A549 treated with CORT108297 at 1 μM for 4 hours (cell line): ENCODE measurements at places on chromosomes 5 and 9. TPM values are rescaled to one million over a fixed set of nuclear protein-coding genes. Genes with fewer than 3 reads are reported as not detected.

TAF11L5 gene
- total RNA-seq = not detected in 5 replicates

MARCOL gene
- total RNA-seq = not detected in 5 replicates

ADAMTSL2 gene
- not detected in 5 replicates for total RNA-seq

ITK gene
- total RNA-seq = 0.02 to 0.13 TPM (median 0.09 TPM) in 3 of 5 replicates, not detected in the others

PROB1 gene
- 0.17 to 0.38 TPM (median 0.28 TPM) in 5 replicates for total RNA-seq

LYRM7 gene
- total RNA-seq = 3.1 to 4.3 TPM (median 3.4 TPM) in 5 replicates

PRUNE2 gene
- total RNA-seq = 0.02 to 0.03 TPM in 2 of 5 replicates, not detected in the others

SPATA31E1 gene
- 0.03 TPM in 1 of 5 replicates, not detected in the others for total RNA-seq

NR2F1-AS1 gene
- 3.8 to 4.6 TPM (median 4.0 TPM) in 5 replicates for total RNA-seq

TRPM3 gene
- total RNA-seq = not detected in 5 replicates

CDH10 gene
- total RNA-seq = 0.12 to 0.20 TPM (median 0.18 TPM) in 5 replicates

SPINK13 gene
- total RNA-seq = 0.10 TPM in 1 of 5 replicates, not detected in the others

OTP gene
- 0.03 to 0.09 TPM (median 0.06 TPM) in 5 replicates for total RNA-seq

PCDHB10 gene
- 0.02 to 0.03 TPM in 2 of 5 replicates, not detected in the others for total RNA-seq

TUSC1 gene
- total RNA-seq = 4.3 to 8.3 TPM (median 7.7 TPM) in 5 replicates

CARD9 gene
- 0.53 to 2.8 TPM (median 1.3 TPM) in 5 replicates for total RNA-seq

PRLR gene
- total RNA-seq = 0.08 to 0.20 TPM (median 0.13 TPM) in 4 of 5 replicates, not detected in the other

SLC34A3 gene
- total RNA-seq = 0.07 to 0.14 TPM (median 0.10 TPM) in 4 of 5 replicates, not detected in the other

CCDC187 gene
- total RNA-seq = 0.01 to 0.02 TPM (median 0.02 TPM) in 3 of 5 replicates, not detected in the others

ENHO gene
- total RNA-seq = 0.82 to 2.8 TPM (median 2.4 TPM) in 5 replicates

LRRC26 gene
- 0.61 to 2.2 TPM (median 1.4 TPM) in 5 replicates for total RNA-seq

ORM2 gene
- not detected in 5 replicates for total RNA-seq

NR6A1 gene
- total RNA-seq = 1.2 to 1.8 TPM (median 1.7 TPM) in 5 replicates

PCDHGA12 gene
- total RNA-seq = 0.02 to 0.03 TPM in 2 of 5 replicates, not detected in the others

SIT1 gene
- total RNA-seq = not detected in 5 replicates

TMEM252 gene
- total RNA-seq = not detected in 5 replicates

GABRB2 gene
- not detected in 5 replicates for total RNA-seq

SLC46A2 gene
- total RNA-seq = 0.02 TPM in 1 of 5 replicates, not detected in the others

ADGRD2 gene
- total RNA-seq = not detected in 5 replicates

GPR150 gene
- total RNA-seq = 0.07 to 0.21 TPM (median 0.08 TPM) in 5 replicates

SPATA6L gene
- 1.9 to 2.4 TPM (median 2.1 TPM) in 5 replicates for total RNA-seq

BRD9 gene
- total RNA-seq = 35.2 to 41.9 TPM (median 41.3 TPM) in 5 replicates

SLC6A7 gene
- 0.02 to 0.05 TPM (median 0.03 TPM) in 4 of 5 replicates, not detected in the other for total RNA-seq

IFNB1 gene
- 0.15 TPM in 1 of 5 replicates, not detected in the others for total RNA-seq

SLF1 gene
- 8.0 to 9.2 TPM (median 8.5 TPM) in 5 replicates for total RNA-seq

PLAC8L1 gene
- total RNA-seq = 0.16 to 0.47 TPM (median 0.24 TPM) in 4 of 5 replicates, not detected in the other

MRPS30 gene
- total RNA-seq = 34.1 to 40.0 TPM (median 37.6 TPM) in 5 replicates

PRSS3 gene
- 13.0 to 15.2 TPM (median 14.7 TPM) in 5 replicates for total RNA-seq
